HCEC 1CT (cell line): ENCODE measurements at places on chromosomes 16 and 17.

- DNase-seq, result no peak
Measured at GRCh38 chr17:81909966-81910839, 996 bp downstream of the PCYT2 start.

GRCh38 chr17:35486920-35487732 lies 38.6 kb upstream of the SLFN13 start:
- DNase-seq, result peak; percentile 17

DNA sequence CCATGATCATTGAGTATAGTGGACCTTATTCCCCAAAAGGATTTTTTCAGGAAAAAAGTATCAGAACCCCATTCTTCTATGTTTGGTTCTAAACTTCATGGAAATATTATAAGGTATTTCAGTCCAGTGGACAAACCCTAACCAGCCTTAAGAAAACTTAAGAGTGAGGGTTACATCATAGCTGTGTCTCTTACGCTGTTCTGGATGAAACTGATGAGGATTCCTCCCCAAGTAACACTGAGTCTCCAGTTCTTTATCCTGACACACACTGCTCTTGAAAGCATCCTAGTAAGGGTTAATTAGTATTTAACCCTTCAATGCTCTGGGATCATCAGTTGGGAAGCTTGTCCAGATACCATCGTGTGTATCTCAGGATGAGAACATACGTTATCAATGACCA lies 5.0 kb downstream of the LYRM1 start:
- DNase-seq, result no peak

GRCh38 chr17:58321571-58322525 lies 6.7 kb downstream of the TSPOAP1 start:
- no peak for DNase-seq

- peak; percentile 43 for DNase-seq
Measured at GRCh38 chr17:49637050-49637449, 40.8 kb downstream of the SPOP start.

- DNase-seq, result no peak
Measured at GRCh38 chr17:4463818-4464476, 30.2 kb downstream of the SPNS3 start.

GRCh38 chr17:58136669-58137279 lies 11.4 kb upstream of the OR4D1 start:
- no peak for DNase-seq

DNA sequence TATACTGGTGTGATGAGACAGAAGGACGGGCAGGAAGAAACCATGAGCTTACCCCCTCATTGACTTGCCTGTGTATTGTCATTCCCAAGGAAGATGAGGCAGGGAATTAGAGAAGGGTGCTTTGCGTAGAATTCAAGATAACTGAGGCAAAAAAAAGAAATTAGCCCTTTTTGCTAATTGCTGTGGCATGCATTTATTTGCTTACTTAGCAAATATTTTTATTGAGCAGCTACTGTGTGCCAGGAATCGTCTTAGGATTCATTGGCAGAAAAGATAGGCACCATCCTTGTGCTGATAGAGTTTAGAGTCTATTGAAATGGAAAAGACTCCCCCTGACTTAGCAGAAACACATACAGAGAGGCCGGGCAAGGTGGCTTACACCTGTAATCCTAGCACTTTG lies 541.9 kb downstream of the TMEM114 start:
- DNase-seq, result no peak

- DNase-seq, result no peak
Measured at GRCh38 chr17:34393401-34393800, 30.4 kb upstream of the CCL1 start.

- peak; percentile 66 for DNase-seq
Measured at GRCh38 chr16:81647527-81647926, 131.6 kb upstream of the PLCG2 start.

GRCh38 chr16:4316108-4316863 lies 419 bp downstream of the GLIS2 start:
- peak; percentile 24 for DNase-seq

DNA sequence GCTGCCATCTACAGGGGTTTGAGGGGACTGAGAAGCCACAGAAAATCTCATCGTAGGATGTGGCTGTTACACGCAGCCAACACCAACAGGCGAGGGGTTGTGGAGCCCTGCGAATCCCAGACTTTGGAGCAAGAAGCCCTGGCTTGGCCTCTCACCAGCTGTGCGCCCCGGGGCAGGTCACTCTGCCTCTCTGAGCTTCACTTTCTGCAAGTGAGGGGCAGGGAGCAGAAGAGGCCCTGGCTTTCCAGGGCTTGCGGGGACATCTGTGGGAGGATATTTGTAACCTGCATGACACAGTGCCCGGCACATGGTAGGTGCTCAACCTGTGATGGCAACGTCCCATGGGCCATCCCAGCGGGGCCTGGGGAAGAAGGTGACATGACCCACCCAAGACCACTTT lies 32.9 kb upstream of the CIBAR2 start:
- no peak for DNase-seq

DNA sequence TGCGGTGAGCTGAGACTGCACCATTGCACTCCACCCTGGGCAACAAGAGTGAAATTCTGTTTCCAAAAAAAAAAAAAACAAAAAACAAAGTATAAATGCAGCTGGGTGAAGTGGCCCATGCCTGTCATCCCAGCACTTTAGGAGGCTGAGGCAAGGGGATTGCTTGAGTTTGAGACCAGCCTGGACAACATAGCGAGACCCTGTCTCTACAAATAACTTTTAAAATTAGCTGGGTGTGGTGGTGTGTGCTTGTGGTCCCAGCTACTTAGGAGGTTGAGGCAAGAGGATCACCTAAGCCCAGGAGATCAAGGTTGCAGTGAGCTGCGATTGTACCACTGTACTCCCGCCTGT lies 10.1 kb upstream of the STX4 start:
- DNase-seq, result no peak

DNA sequence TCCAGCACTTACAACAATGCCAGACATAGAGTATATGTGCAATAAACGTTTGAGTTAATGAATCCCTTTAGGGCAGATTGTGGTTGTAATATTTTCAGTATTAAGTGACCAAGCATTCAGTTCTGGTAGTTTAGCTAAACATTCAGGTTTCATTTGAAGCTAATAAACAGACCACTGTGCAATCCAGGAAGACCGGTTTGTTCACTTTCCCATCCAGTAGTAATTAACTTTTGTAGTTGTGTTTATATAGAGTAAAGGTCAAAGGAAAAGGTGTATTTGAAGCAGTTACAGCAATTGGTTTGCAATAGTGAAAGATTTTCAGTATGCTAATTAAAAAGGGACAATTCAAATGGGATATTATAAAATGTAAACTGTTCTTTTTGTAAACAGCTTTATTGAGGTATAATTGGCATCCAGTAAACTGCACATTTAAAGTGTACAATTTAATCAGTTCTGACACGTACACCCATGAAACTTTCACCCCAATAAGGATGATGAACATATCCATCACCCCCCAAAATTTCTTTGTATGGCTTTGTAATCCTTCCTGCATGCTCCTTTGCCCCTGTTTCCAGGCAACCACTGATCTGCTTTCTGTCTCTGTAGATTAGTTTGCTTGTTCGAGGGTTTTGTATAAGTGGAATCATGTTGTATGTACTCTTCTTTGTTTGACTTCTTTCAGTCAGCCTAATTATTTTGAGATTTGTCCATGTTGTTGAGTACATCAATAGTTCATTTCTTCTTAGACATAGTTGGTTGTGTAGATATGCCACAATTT lies 26.3 kb downstream of the MRTFB start:
- DNase-seq, result no peak

DNA sequence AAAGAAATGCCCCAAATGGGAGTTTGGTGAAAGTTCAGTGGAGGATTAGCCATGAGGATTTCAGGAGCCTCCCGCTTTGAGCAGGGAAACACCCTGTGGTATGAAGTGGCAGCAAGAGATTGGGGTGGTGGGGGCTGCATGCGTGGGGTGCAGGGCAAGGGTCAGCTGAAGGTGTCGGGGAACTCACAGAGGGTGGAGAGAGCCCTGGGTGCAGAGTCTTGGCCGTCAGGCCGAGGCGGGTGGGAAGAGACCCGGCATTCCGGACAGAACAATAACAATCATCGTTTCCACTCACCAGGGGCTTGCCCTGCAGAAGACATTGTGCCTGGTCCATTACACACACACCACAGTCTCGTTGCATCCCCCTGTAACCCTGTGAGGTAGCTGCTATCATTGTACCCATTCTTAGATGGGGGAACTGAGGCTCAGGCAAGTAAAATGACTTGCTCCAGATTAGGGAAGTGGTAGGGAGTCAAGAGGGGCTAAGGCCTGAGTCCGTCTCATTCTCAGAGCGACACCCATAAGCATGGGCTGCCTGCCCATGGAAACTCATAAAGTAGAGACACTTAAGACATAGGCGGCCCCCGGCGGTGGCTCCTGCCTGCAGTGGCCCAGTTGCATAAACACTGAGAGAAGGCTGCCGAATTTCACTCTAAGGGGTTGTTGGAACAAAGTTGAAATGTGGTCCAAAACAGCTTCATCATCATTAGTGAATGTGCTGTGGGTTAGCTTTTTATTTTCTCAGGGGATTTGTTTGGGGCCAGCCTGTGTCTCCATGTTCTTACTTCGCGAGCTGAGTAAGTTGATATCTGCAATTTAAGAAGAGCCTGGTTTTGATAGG lies 93.3 kb downstream of the CMIP start:
- DNase-seq, result no peak

- no peak for DNase-seq
Measured at GRCh38 chr16:28107232-28107631, 43.7 kb upstream of the GSG1L start.

GRCh38 chr17:46964315-46965265 lies 14.5 kb downstream of the RPRML start:
- no peak for DNase-seq

- no peak for DNase-seq
Measured at GRCh38 chr17:40022497-40022896, 7.3 kb downstream of the CSF3 start.

GRCh38 chr17:38996660-38997337 lies 29.6 kb upstream of the FBXO47 start:
- no peak for DNase-seq

GRCh38 chr17:12118617-12119016 lies 97.9 kb downstream of the MAP2K4 start:
- DNase-seq, result peak; percentile 38

DNA sequence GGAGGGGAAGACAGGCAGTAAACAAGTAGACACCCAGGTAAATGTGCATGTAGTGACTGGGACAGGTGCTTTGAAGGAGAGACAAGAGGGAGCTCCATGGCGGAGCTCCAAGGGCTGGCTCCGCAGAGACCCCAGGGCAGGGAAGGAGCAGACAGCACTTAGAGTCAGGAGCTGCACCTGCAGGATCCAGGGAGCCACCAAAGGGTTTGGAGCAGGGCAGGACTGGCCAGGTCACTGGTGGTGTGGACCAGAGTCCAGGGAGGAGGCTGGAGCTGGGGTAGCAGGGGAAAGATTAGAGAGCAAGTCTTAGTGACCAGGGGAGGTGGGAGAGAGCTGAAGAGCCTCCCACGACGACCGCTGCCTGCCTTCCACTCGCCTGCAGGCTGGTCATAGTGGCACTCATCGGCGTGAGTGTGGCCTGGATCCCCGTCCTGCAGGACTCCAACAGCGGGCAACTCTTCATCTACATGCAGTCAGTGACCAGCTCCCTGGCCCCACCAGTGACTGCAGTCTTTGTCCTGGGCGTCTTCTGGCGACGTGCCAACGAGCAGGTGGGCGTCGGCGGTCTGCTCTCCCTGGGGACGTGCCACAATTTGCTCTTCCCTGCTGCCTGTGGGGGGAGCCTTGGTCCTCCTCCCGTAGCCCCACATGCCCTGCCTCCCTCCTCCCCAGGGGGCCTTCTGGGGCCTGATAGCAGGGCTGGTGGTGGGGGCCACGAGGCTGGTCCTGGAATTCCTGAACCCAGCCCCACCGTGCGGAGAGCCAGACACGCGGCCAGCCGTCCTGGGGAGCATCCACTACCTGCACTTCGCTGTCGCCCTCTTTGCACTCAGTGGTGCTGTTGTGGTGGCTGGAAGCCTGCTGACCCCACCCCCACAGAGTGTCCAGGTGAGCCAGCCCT lies 14.7 kb upstream of the FAM83G start:
- no peak for DNase-seq

- DNase-seq, result no peak
Measured at GRCh38 chr16:11238272-11239202, 17.5 kb downstream of the SOCS1 start.

- no peak for DNase-seq
Measured at GRCh38 chr16:31537362-31538242, 9.9 kb downstream of the AHSP start.

GRCh38 chr16:89845417-89845816 lies 17.1 kb downstream of the SPIRE2 start:
- no peak for DNase-seq

DNA sequence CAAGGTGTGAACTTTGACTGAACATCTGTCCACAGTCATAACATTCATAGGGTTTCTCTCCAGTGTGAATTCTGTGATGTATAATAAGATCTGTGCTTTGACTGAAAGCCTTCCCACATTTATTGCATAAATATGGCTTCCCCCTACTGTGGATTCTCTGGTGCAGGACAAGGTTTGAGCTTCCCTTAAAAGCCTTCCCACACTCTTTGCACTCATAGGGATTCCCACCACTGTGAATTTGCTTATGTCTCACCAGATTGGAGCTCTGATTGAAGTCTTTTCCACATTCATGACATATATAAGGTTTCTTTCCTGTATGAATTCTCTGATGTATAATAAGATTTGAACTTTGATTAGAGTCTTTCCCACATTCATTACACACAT lies 8.3 kb downstream of the ZNF594 start:
- DNase-seq, result no peak

DNA sequence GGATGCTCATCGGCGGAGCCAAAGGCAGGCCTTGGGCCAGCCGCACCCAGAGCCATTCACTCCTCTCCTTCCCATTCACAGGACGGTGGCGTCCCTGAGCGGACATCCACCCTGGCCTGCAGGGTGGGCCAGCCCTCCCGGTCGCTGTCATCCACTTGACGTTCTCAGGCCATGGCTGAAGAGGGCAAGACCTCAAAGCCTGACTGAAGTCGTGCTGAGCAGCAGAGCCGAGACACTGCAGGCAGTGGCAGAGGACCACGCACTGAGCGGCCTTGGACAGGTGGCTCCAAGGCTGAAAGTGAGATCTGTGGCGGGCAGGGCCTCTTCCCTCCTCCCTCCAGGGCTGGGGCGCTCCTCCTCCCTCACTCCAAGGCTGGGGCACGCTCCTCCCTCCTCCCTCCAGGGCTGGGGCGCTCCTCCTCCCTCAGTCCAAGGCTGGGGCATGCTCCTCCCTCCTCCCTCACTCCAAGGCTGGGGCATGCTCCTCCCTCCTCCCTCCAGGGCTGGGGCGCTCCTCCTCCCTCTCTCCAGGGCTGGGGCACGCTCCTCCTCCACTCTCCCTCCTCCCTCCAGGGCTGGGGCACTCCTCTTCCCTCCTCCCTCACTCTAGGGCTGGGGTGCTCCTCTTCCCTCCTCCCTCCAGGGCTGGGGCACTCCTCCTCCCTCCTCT lies 24.1 kb downstream of the GNPTG start:
- no peak for DNase-seq

- DNase-seq, result no peak
Measured at GRCh38 chr17:5759501-5759925, 175.2 kb upstream of the NLRP1 start.

GRCh38 chr16:346587-346986 lies 5.9 kb downstream of the AXIN1 start:
- no peak for DNase-seq

GRCh38 chr16:47467501-47467900 lies 6.4 kb downstream of the PHKB start:
- DNase-seq, result no peak
